ENCODE measurements at places on chromosomes 11 and 22.

DNA sequence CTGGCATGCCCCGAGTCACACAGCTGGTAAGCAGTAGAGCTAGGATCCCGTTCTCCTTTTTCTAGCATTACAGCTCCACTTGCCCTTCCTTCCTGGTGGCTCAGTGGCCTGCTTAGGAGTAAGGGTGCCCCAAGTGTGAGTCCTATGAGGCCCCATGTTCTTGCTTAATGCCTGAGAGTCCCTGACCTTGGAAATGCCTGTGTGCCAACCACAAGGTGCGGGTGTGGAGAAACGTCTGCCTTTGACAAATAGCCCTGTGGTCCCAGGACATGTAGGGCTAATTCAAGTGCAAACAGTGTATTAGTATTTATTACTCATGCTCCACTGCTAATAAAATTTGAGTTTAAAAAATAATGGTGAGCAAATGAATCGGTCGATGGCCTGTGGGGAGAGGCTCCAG, 18.4 kb downstream of the GRIK4 start:
- DNase-seq: no peak

DNA sequence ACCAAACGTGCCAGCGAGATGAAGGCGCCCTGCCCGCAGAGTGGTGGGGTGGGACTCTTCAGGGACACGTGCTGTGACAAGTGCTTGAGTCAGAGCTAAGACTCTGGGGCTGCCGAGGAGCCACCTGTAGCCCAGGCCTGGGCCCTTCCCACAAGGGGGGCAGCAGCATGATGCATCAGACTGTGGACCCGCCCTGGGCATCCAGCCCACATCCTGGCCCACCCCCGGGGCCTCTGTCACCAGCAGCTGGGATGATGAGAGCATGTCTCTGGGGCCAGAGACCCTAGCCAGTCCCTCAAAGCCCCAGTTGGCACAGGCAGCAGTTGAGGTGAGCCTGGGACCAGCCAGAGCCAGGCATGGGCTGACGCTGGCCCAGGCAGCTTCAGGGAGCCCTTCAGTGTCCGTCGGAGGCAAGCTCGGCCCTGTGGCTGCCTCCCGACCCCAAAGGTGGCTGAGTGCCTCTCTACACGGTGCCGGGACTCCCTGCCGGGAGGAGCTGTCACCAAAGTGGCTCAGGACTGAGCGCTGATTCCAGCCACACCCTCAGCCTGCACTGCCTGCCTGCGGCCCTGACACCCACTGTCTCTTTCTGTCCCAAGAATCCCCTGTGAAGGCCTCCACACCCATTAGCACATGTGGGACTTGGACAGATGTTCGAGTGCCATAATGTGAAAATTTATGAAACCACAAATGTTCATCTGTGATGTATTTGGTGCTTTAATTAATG, 41.3 kb downstream of the CDKN1C start:
- DNase-seq: no peak

- no peak for DNase-seq
Observed at GRCh38 chr11:100459811-100460210, 227.3 kb upstream of the ARHGAP42 start.

DNA sequence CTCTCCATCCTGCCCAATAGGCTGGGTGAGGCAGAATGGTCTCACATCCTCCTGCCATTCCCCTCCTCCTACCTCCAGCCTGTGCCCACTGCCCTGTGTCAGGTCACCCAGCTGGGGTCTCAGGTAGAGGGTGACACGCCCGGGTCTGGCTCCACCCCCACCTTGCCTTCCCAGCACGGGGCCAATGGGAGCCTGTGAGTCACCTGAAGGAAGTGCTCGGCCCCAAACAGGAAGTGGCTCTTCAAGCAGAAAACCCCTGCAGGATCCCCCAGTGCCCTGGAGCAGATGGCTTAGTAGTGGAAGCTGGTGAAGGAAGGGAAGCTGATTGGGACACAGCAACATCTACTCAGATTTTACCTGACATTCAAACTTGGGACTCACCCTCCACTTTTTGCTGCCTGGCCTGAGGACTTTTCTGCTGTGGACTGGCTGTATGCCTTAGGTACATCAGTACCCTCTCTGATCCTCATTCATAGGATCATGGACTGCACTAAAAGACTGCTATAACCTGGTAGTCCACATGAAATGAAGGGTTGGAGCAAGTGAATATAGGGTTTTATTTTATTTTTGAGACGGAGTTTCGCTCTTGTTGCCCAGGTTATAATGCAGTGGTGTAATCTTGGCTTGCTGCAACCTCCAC, 33.4 kb downstream of the GDPD5 start:
- peak; percentile 21 for DNase-seq

DNA sequence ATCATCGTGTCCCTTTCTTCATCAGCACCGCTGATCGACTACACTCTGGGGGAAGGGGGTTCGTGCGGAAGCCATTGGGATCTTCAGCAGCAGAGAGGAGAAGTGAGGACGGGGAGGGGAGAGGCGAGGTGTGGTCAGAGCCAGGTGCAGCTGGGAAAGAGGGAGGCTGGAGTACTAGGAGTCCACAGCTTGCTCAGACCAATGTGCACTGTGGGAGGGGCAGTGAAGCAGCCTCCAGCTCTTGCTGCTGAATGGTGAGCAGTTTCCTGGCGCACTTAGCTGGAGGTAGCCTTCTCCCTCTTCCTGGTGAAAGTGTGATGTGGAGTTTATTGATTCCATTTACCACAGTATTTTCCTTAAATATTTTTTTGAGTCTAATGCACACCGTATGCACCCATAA, 99.0 kb upstream of the NECTIN1 start:
- DNase-seq: no peak

DNA sequence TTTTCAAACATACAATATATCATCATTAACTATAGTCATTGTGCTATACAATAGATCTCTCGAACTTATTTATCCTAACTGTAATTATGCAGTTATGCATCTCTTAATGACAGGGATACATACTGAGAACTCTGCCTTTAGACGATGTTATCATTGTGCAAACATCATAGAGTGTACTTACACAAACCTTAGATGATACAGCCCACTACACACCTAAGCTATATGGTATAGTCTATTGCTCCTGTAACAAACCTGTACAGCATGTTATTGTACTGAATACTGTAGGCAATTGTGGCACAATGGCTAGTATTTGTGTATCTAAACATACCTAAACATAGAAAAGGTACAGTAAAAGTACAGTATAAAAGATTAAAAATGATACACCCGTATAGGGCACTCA, 27.4 kb upstream of the NRGN start:
- DNase-seq: no peak

GRCh38 chr11:95908826-95909225, 15.1 kb downstream of the MTMR2 start:
- DNase-seq: no peak

DNA sequence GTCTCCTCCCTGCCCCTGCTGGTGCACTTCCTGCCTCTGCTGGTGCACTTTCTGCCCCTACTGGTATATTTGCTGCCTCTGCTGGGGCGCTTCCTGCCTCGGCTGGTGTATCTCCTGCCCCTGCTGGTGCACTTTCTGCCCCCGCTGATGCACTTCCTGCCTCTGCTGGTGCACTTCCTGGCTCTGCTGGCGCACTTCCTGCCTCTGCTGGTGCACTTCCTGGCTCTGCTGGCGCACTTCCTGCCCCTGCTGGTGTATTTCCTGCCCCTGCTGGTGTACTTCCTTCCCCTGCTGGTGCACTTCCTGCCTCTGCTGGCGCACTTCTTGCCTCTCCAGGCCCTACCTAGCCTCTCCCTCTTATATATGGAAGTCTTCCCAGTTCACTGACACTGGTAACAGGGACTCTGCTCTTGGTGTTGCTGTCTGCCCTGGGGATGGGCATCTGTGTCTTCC, 10.1 kb downstream of the MTFP1 start:
- DNase-seq: no peak

DNA sequence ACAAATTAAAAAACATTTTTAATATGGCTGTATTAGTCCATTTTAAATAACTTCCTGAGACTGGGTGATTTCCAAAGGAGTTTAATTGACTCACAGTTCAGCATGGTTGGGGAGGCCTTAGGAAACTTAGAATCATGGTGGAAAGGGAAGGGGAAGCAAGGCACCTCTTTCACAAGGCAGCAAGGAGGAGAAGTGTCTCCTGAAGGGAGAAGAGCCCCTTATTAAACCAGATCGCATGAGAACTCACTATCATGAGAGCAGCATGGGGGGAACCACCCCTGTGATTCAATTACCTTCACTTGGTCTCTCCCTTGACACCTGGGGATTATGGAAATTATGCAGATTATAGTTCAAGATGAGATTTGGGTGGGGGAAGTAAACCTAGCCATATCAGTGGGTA, 488.6 kb downstream of the ETS1 start:
- peak; percentile 15 for DNase-seq

DNA sequence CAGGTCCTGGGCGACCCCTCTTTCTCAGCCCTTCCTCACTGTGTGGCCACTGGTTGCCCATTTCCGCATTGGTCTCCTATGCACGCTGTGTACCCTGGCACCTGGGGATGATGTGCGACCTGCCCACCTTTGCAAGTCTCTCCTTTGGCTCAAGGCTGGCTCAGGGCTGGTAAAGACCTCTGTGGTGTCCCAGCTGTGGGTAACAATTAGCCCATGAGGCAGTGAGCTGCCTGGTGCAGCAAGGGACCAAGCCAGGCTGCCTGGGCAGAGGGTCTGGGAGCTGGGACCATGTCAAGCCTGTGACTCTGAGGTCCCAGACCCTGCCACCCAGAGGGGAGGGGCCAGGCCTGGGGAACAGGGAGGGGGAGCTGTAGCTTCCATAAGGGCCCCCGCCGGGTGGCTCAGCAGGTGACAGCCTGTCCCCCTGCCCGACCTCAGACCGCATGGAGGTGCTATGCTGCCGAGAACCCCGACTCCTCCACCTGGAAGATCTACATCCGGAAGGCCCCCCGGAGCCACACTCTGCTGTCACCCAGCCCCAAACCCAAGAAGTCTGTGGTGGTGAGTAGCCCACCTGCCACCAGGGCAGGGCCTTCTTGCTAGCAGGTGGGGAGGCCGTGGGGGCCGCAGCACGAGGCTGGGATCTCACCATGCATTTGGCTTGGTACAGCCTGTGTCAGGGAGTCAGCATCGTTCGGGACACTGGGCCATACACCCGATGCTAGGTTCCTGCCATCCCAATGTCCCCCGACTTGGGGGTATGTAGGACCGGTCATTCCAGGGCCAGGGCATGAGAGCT, 112.5 kb downstream of the KCNQ1OT1 start:
- no peak for DNase-seq

DNA sequence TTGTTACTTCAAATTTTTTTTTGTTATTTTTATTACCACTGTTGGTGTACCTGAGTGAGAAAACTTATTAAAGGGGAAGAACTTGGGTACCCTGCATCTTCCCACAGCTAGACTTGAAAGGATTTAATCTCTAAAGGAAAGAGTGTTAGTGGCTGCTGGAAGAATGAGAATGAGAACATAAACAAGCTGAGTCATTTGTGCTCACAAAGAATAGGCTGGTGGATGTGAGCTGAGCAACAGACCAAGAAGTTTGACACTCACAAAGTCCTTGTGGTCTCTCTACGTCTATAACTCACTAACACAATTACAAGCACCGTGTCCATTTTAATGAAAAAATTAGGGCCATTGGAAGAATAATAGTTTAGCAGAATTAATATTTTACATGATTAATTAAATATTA, 217.6 kb upstream of the ANO5 start:
- no peak for DNase-seq

GRCh38 chr11:64224891-64225607, 937 bp downstream of the TRPT1 start:
- DNase-seq: no peak

All from CD14-positive monocyte (primary cell).